ENCODE measurements at places on chromosomes 5 and 9.

- DNase-seq: no peak
These were observed 92.0 kb downstream of the TMEM232 start for GRCh38 chr5:110634475-110634874.

DNA sequence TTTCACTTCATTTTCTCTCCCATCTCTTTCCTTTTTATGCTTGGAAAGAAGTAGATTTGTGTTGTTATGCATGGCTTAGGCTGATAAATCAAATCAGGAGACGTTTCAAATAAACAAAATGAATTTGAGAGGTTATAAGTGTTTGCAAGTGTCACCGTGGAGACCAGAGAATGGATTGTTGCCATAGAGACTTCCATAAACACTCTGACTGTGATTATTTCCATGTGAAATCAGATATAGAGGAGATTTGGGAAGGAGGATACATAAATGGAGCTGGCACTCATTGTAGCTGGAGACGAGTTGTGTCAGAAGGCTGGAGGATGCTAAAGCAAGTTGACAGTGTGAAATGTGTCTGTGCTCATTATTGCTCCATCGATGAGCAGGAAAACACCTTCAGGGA is 84.2 kb upstream of the PCSK1 start:
- no peak for DNase-seq

- no peak for DNase-seq
These were observed 262.5 kb downstream of the ELAVL2 start for GRCh38 chr9:23563517-23563916.

- DNase-seq: no peak
These were observed 7.5 kb downstream of the N4BP3 start for GRCh38 chr5:178120607-178121357.

- DNase-seq: no peak
These were observed 13.1 kb downstream of the NACC2 start for GRCh38 chr9:136081826-136082495.

DNA sequence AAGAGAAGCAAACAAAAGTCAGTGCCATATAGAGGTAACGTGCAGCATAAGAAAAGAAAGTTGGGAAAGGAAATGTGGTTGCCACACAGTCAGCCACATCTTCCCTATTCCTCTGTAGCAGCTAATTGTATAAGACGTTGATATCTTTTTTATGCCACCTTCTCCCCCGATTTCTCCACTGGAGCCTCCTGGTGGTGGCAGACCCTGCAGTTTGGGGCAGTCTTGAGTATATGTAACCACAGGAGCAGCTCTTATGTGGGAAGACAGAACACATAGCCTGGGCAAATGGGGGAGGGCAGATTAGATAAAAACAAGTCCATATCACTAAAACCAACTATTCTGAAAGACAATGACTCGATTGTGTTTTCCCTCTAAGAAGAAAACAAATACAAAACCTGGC is 99.7 kb downstream of the PLCXD3 start:
- DNase-seq: no peak

DNA sequence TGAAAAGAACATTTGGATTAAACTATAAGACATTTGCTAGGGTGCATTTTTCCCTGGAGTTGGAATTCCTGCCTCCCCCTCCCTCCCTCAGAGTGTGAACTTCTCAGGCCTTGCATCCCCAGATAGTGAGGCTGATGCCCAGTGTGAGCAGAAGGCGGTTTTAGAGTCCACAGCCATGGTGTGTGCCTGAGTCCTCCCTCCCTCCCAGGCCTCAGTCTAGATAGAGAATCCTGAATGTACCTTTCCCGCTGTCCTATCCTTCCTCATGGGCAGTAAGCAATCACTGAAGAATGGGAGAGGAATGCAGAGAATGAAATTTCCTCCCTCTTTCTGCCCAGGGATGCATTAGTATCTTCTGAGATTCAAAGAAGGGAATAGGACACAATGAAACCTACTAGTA is 108.5 kb downstream of the RASGRF2 start:
- no peak for DNase-seq

GRCh38 chr9:107487521-107488374 is 1.8 kb downstream of the KLF4 start:
- peak; percentile 77 for DNase-seq

- peak; percentile 94 for DNase-seq
These were observed at the start of the genes DHX29 and MTREX for GRCh38 chr5:55307383-55308253. Gene DHX29 (minus strand): TSS chr5:55307694. CDS start chr5:55307573, 121 bp downstream. Gene MTREX (plus strand): TSS chr5:55307989. CDS start chr5:55308014, 25 bp downstream.

- DNase-seq: no peak
These were observed 5.9 kb downstream of the FBN2 start for GRCh38 chr5:128532127-128532526.

GRCh38 chr5:16768184-16768583 is 151.4 kb upstream of the RETREG1 start:
- no peak for DNase-seq

DNA sequence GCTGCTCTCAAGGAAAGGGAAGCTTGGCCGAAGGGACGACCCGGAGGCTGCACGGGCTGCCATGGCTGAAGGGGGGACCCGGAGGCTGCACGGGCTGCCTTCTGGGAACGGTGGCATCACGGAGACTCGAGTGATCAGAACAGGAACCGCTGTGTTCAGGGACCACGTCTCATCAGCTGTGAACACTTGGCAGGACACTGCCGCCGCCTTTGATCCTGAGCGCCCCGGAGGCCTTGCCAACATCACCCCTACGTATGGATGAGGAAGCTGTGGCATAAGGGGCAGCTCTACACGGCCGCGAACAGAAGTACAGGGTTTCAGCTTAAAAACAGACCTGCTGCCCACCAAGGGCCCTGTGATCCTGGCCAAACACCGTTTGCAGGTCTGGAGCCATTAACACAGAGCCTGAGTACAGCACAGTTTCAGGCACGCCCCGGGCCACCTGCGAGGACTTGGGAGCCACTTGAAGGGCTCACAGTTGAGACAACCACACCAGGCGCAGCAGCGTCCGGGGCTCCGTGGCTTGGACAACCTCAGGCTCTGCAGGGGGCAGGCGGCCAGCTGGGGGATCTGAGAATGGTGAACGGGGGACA is 23.9 kb upstream of the TERT start:
- DNase-seq: no peak

DNA sequence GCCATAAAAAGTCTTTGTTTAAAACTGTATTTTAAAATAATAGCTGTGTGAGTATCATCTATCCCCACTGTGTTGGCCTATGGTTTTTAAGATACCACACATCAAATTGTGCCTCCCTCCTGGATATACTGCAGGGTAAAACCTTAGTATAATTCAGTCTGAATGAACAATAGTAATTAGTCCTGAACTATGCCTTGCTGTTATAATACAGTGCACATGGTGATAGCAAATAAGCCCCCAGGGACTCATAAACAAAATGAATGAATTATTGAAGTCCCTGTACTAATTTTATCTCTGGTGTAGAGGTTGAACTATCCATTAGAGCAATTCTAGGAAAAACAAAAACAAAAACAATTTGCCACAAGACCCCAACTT is 142.7 kb upstream of the ADAMTSL1 start:
- DNase-seq: no peak

GRCh38 chr5:147474140-147474539 is 35.7 kb downstream of the DPYSL3 start:
- no peak for DNase-seq

- peak; percentile 55 for DNase-seq
These were observed 97.4 kb downstream of the HOMER1 start for GRCh38 chr5:79416499-79416898.

- DNase-seq: no peak
These were observed 441.2 kb upstream of the ZNF462 start for GRCh38 chr9:106421772-106422171.

DNA sequence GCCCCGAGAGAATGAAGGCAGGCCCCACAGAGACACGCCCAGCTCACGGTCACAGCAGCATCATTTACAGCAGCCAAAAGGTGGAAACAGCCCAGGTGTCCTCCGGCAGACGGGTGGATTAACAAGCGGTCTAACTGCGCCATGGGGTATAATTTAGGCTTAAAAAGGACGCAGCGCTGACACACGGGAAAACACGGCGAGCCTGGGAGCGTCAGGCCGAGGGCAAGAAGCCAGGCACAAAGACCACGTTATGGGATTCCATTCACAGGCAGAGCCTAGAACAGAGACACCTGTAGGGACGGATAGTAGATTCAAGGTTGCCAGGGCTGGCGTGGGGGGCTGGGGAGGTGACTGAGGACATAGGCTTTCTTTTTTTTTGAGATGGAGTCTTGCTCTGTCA is 36.9 kb upstream of the TMEM250 start:
- DNase-seq: no peak

DNA sequence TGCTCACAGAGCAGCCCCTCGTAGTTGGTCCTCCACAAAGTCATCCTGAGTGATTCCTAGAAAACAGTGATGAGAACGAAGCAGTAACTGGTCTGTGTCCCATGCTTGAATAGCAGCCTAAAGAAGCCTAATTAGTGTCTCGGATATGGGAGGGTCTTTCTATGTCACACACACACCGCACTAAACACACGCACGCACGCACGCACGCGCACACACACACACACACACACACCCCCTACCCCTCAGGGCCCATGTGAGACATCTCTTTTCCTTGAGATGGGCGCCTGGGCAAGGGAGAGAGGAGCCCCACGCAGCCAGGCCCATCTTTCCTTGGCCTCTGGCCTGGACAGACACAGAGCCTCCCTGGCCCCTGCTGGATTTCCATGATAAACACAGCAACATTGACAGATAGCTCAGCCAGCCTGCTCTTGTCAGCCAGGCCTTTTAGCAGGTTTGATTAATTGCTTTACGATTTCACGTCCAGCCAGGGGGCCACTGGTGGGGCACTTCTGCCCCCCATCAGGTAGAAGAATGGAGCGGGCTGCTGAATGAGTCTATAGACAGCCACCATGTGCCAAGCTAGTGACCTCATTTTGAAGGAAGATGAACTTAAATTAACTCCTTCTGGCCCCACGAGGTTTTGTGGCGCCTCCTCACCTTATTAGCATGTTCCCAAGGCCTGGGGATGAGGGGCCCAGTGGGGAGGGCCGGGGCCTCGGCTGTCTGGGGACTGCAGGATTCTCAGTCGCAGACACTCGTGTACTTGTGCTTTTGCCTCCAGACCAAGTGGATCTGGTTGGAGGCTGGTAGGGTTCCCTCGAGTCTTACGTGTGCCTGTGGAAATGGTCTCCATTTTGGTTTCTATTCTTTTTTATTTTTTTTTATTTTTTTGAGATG is 36.2 kb upstream of the PRDM12 start:
- DNase-seq: no peak

DNA sequence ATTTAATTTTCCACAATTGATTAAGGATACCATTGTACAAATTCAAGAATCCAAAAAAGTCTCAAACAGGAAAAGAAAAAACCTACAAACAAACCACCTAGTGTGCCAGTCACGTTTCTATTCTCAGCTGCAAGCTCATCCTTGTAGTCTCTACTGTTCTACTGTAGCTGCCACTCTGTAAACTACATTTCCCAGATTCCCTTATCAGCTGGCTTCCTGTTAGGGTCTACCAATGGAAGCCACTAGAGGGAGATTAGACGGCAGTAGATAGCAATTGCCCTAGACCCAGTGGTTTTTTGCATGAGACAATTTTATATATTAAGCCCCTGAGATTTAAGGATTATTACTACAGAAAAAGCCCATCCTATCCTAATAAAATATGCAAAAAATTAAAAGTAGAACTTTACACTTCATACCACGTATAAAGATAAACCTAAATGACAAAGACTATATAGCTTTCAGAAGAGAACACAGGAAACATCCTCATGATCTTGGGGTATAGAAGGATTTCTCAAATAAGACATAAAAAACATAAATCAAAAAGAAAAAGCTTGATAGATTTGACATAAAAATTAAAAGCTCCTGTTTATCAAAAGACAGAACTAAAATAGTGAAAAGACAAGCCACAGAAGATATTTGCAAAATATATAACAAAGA is 37.4 kb downstream of the P4HA2 start:
- DNase-seq: peak; percentile 76

DNA sequence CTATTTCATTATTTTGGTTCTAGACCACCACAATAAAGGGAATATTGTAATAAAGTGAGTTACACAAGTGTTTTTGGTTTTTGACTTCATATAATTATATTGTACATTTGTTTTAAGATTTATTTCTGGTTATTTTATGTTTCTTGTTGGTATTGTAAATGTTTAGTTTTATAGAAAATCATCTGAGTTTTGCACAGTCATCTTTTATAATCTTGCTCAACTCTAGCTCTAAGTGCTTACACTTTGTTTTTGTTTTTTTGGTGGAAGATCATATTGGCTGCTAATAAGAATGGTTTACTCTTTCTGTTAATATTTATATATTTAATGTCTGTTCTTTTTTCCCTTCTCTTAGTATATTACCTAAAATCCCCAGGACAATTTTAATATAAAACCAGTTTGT is 135.0 kb downstream of the CNTLN start:
- DNase-seq: no peak
